Breast epithelium (tissue), 4 donors: ENCODE measurements at places on chromosomes 2 and 18.
A peak's percentile ranks its signal among the peaks of the same experiment; 100 is the strongest.

GRCh38 chr2:107308835-107309234 is 422.9 kb upstream of the ST6GAL2 start:
- no peaks in the 10 kb centered on the region for H3K4me1 ChIP-seq
- DNase-seq: no peak
- no peak overlapping the region for H3K4me3 ChIP-seq
- H3K27me3 ChIP-seq: no peaks in the 10 kb centered on the region

DNA sequence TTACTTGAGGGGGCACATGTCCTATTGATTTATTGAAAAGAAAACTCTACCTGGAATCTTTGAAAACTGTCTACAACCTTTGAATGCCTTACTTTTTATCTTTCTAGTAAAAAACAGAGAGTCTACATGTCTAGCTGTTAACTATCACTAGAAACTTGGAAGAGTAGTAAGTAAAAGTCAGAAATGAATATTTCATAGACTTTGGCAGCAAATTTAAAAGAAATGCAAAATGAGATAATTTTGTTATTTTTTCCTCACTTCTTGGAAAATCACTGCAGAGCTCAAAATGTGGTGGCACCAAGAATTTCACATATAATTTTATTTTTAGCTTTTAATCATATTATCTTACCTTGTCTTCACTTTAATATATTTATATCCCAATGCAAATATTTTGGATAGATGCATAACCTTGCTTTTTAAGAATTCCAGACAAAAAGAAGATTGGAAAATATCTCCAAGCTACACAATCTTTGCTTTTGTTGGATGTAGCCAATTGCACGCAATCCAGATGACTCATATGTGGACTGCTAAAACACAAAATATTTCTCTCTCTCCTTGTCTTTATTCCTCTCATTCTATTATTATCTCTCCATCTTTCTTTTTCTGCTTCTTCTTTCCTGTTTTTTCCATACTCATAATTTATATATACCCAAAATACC is 92.2 kb upstream of the DSEL start:
- H3K36me3 ChIP-seq: peaks cover 5% of the 10 kb centered on the region
- no peaks in the 10 kb centered on the region for H3K4me1 ChIP-seq
- DNase-seq: no peak
- no peak overlapping the region for H3K27ac ChIP-seq
- no peak overlapping the region for H3K4me3 ChIP-seq
- H3K27me3 ChIP-seq: no peaks in the 10 kb centered on the region

GRCh38 chr2:137096693-137097092 is 331.3 kb downstream of the THSD7B start:
- no peak overlapping the region for H3K4me3 ChIP-seq
- no peak overlapping the region for H3K27ac ChIP-seq
- no peaks in the 10 kb centered on the region for H3K36me3 ChIP-seq

DNA sequence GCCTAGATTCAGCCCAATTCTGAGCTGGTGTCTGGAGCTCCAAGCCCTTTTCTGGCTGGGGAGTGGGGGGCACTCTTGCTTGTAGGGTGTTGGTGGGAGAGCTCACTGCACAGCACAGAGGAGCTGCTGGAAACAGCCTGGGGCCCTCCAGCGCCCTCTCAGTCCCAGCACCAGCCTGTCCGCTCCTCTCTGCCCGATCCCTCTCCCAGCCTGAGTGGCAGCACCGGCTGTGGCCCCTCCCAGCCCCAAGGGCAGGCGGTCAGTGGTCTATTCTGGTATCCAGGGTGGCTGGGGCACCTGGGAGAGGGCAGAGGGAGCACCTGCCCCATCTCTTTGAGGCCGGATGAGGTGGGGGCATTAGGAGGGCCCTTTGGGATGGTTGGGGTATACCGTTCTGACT is 13.2 kb upstream of the DES start:
- H3K27ac ChIP-seq: no peak overlapping the region
- H3K4me3 ChIP-seq: no peak overlapping the region
- H3K27me3 ChIP-seq: no peaks in the 10 kb centered on the region
- no peaks in the 10 kb centered on the region for H3K36me3 ChIP-seq

DNA sequence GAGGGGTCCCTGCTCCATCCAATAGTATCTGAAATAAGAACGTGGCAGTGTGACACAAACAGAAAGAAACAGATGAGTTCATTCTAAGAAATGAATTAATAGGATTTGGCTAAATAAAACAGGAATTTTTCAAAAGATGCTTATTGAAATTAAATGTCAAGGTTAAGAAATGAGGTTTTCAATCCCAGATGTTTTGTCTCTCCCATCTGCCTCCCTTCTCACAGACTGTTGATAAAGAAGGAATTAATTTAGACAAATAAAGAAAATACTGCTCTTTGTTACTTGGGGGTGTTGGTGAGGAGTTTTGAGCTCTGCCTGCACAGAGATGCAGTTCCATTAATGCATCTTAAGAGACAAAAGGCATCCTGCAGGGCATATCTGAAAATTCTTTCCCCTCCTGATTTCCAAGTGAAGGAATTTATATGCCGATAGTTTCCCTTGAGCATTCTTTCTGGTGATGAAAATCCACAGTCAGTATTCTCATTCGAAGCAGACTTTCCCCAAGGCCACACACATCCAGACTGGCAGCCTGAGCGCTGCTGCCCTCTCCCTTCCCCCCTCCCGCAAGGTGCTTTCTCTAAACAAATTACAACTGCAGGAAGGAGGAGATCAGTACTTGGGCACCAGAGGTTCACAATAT is 385.4 kb upstream of the RND3 start:
- no peak overlapping the region for H3K27ac ChIP-seq
- no peak for DNase-seq
- H3K4me1 ChIP-seq: no peaks in the 10 kb centered on the region
- H3K27me3 ChIP-seq: no peaks in the 10 kb centered on the region
- no peaks in the 10 kb centered on the region for H3K36me3 ChIP-seq
- no peak overlapping the region for H3K4me3 ChIP-seq

GRCh38 chr2:100745604-100746003 is 74.3 kb upstream of the NPAS2 start:
- no peaks in the 10 kb centered on the region for H3K27me3 ChIP-seq
- no peak for DNase-seq
- no peak overlapping the region for H3K27ac ChIP-seq
- H3K4me1 ChIP-seq: no peaks in the 10 kb centered on the region
- no peak overlapping the region for H3K4me3 ChIP-seq

DNA sequence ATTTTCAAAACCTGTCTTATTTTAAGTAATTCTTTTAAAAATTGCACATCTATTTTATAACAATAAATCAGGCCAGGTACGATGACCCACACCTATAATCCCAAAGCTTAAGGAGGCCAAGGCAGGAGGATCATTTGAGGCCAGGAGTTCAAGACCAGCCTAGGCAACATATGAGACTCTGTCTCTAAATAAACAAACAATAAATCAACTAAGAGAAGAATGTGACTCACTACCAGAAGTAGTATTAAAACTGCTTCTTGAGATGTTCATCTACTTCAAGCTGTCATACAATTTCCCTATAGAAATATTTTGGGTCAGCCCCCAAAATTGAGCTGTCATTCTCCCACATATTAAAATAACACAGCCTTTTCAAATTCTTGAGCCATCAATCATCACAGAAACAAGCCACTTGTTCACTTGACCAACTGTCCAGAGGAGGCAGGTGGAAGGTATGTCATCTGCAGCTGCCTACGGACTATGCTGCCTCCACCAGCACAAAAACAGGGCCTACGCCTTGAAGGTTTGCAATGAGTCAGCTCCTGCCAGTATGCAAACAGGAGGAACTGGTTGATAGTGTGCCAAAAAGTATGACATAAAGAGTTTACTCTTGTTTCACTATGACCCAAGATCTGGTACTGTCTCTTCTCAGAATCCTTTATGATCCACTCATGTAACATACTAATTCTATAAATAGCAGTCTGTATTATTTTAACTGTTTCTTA is 33.6 kb downstream of the KIDINS220 start:
- H3K27me3 ChIP-seq: no peaks in the 10 kb centered on the region
- DNase-seq: peak; percentile 58
- peak overlapping the region; percentile 68 for H3K27ac ChIP-seq
- H3K4me3 ChIP-seq: no peak overlapping the region
- H3K36me3 ChIP-seq: peaks cover 6% of the 10 kb centered on the region
- H3K4me1 ChIP-seq: no peaks in the 10 kb centered on the region

DNA sequence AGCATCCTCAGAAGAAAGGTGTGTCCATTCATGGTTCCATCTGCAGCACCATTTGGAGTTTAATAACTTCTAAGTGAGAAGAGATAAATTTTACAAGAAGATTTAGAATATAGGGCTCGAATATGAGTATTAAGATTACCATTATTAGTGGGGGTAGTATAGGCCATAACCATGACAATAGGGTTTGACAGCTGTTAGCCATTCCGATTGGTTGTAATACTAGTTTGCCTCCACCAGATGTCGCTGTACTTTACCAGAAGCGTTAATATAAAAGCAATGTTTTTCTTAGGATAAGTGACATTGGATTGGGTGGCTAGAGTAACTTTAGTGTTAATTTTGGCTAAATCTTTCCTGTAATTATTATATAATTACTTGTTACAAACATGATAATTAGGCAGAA is 107.5 kb upstream of the SRD5A2 start:
- no peaks in the 10 kb centered on the region for H3K27me3 ChIP-seq
- DNase-seq: no peak
- no peaks in the 10 kb centered on the region for H3K4me1 ChIP-seq

DNA sequence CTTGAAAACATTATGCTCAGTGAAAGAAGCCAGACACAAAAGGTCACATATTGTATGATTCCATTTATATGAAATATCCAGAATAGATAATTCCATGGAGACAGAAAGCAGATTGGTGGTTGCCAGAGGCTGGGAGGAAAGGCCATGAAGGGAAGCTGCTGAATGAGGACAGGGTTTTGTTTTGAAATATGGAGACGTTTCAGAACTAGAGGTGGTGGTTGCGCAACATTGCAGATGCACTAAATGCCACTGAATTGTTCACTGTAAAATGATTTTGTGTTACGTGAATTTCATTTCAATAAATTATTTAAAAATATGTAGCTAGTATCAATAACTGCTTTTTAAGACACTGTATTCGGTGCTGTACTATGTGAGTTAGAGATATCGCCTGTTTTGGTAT is 101.7 kb upstream of the ZNF236 start:
- no peak for DNase-seq
- H3K4me1 ChIP-seq: no peaks in the 10 kb centered on the region
- H3K27me3 ChIP-seq: no peaks in the 10 kb centered on the region
- no peaks in the 10 kb centered on the region for H3K36me3 ChIP-seq
- no peak overlapping the region for H3K27ac ChIP-seq

DNA sequence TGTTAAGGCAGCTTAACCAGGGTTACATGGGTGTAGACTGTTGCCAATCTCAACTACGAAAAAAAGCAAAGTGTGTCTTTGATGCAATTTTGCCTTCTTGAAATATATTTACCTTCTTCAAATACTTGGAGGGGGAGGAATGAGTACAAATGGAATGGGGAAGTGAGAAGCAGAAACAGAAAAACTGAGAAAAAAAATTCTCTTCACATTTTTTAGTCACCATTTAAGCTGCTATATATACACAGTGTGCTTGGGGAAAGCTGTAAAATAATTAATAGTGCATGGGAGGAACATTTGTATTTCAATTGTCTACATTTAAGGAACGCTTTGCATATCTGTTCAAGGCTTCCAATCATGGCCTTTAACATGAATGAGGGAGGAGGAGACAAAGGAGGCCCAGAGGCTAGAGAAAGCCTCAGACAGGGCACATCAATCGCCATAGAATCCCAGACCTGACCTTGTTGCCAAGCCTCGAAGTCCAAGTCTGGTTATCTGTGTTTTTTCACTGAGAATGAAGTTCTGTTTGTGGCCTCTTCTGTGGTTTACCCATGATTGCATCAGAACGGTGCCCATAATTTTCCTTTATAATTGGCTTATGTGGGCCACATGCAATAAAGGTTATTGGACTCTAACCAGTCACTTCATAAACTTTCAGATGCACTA is 158.6 kb downstream of the PIK3C3 start:
- H3K4me3 ChIP-seq: no peak overlapping the region
- no peaks in the 10 kb centered on the region for H3K4me1 ChIP-seq
- DNase-seq: no peak

GRCh38 chr2:177758591-177759371 is 313.8 kb downstream of the PDE11A start:
- no peak overlapping the region for H3K27ac ChIP-seq
- H3K27me3 ChIP-seq: no peaks in the 10 kb centered on the region
- no peaks in the 10 kb centered on the region for H3K36me3 ChIP-seq

- DNase-seq: no peak
- H3K36me3 ChIP-seq: peaks cover 8% of the 10 kb centered on the region
- H3K4me3 ChIP-seq: no peak overlapping the region
- H3K27ac ChIP-seq: no peak overlapping the region
Measured at GRCh38 chr18:36139245-36139644, 9.5 kb downstream of the ELP2 start.

DNA sequence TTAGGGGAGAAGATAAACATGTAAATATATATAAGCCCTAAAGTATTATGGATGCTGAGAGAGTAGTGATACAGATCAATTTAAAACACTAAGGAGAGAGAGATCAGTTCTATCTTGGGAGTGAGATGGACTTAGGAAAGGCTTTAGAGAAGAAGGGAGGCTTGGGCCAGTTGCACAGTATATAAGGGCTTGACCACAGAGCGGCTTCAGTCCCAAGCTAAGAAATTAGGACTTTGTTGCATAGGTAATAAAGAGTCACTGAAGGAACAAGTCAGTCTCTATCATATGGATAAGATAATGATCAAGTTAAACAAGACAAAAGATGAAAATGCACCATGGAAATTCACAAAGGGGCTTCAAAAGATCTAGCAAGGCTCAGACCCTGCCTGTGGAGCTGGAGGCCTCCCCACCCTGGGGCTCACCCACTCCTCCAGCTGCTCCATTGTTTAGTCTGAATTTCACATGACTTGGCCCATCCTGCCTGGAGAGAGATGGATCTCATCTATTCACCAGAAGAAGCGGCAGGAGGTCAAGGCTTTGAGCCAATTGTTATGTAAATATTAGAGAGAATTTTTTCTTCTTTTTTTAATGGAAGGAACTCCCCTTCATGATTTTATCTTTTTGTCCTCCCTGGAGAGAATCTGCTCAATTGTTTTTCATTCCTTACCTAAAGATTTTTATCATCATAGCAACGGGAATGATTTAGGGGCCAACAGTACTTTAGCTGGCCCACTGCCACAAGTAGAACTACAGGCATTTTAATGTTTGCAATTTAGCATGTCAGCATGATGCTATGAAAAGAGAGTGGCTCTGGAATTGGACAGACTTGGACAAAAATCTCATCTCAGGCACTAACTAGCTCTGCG is 44.0 kb downstream of the GYPC start:
- no peak overlapping the region for H3K27ac ChIP-seq
- DNase-seq: no peak
- no peak overlapping the region for H3K4me3 ChIP-seq

GRCh38 chr2:26178746-26179436 is 6.0 kb downstream of the GAREM2 start:
- peaks cover 13% of the 10 kb centered on the region for H3K27me3 ChIP-seq
- no peaks in the 10 kb centered on the region for H3K36me3 ChIP-seq
- H3K4me3 ChIP-seq: peak overlapping the region; percentile 68

GRCh38 chr18:47108373-47108772 is 41.9 kb downstream of the HDHD2 start:
- DNase-seq: no peak
- H3K36me3 ChIP-seq: no peaks in the 10 kb centered on the region
- no peaks in the 10 kb centered on the region for H3K27me3 ChIP-seq
- H3K4me3 ChIP-seq: no peak overlapping the region

GRCh38 chr2:145190031-145190703 is 670.2 kb upstream of the ZEB2 start:
- no peaks in the 10 kb centered on the region for H3K36me3 ChIP-seq
- H3K27me3 ChIP-seq: no peaks in the 10 kb centered on the region
- H3K27ac ChIP-seq: no peak overlapping the region
- no peak for DNase-seq
- H3K4me1 ChIP-seq: no peaks in the 10 kb centered on the region
- no peak overlapping the region for H3K4me3 ChIP-seq
